Stimulated activated CD8-positive, alpha-beta memory T cell treated with anti-CD3 and anti-CD28 coated beads, Interleukin-4, amount 100 ng/mL, for 1 hour (primary cell): ENCODE measurements at places on chromosomes 3 and 15.

GRCh38 chr3:168581771-168582225 lies 486.1 kb upstream of the GOLIM4 start:
- DNase-seq: no peak

DNA sequence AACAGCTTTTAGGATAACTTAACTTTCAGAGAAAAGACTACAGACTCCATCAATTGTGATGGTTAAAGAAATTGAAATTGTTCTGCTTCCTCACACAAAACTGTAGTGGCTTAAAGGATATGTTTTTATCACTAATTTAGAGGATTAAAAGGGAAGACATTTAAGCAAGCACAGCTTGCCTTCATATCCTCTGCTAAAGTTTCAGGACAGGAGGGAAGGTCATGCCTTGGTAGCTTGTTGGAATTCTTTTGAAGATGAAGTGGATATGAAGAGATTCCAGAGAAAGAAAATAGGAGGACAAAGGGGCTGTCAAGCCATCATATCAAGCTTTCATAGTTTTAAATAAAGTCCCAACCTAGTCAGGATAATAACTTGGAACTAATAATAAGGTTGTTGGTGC lies 33.1 kb downstream of the CCDC80 start:
- no peak for DNase-seq

GRCh38 chr15:73957785-73958184 lies 31.5 kb downstream of the LOXL1 start:
- no peak for DNase-seq

DNA sequence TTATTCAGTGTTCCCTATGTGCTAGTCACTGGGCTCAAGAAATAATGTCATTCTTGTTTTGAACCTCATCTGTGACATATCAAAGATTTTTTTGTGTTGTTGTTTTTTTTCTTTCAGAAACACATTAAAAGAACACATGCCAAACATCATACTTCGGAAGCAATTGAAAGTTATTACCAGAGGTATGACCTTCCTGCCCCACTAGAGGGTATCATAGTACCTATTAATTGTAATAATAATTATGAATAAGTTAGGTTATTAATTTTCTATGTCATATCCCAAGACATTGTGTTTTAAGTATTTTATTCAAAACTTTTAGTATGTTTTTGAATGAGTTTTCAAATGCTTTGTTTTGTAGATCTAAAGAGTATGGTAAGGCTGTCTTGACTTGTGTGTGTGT lies 65.7 kb downstream of the CDIN1 start:
- no peak for DNase-seq

GRCh38 chr15:51503003-51503402 lies 119.6 kb downstream of the DMXL2 start:
- no peak for DNase-seq
